NCI-H2107 (cell line): ENCODE measurements at places on chromosomes 4 and X.
A peak's percentile ranks its signal among the peaks of the same experiment; 100 is the strongest.

- DNase-seq = no peak
Observed at GRCh38 chr4:6892909-6893202, 16.8 kb upstream of the TBC1D14 start.

- no peak for DNase-seq
Observed at GRCh38 chrX:137695417-137695816, 129.5 kb downstream of the ZIC3 start.

DNA sequence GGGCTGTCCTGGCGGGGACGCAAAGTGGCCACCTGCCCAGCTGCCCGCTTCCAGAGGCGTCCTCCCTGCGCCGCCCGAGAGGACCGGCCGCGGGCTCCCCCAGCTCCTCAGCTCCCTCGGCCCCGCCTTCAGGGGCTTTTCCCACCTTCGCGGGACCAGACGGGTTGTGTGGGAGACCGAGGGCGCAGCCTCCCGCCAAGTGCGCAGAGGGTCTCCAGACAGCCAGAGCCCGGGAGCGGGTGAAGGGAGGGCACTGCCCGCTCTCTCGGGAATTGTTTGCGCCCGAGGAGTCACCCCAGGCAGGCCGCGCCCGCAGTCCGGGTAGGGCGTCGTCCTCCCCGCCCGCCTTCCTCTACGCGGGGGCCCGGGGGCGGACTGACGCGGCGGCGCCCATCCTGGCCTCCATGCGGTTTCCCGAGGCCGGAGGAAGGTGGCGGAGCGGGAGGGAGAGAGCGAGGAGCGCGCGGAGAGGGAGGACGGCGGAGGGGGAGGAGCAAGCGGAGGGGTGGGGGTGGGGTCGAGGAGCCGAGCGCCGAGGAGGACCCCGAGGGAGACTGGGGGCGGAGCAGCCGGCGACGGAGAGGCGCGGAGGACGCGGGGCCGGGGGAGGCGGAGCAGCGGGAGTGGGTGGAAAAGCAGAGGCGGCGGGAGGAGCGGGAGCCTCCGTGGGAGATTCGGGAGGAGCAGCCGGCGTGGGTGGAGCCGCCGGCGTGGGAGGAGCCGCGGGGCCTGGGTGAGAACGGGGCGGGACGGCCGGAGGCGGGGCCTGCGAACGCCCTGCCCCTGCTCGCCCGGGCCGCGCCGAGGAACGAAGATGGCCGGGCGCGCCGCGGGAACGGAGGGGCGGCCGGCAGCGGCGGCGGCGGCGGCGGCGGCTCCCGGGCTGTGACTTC, 47.5 kb downstream of the CLDN34 start:
- DNase-seq = peak; percentile 61

DNA sequence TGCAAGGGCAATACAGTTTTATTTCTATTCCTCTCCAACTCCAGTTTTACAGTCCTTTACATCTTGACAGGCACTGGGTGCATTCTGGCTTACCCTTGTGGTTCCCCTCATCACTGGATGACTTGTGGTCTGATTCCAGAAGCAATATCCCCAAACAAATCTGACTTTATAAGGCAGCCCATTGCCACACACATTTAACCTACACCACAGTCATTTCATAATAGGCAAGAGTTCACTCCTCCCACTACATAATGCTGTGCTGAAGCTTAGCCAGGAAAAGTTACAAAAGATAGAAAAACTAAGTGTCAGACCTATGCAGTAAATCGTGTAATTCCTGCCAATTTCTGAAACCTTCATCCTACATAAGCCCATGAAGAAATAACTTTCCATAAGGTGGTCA, 82.9 kb upstream of the MID1IP1 start:
- DNase-seq = no peak

DNA sequence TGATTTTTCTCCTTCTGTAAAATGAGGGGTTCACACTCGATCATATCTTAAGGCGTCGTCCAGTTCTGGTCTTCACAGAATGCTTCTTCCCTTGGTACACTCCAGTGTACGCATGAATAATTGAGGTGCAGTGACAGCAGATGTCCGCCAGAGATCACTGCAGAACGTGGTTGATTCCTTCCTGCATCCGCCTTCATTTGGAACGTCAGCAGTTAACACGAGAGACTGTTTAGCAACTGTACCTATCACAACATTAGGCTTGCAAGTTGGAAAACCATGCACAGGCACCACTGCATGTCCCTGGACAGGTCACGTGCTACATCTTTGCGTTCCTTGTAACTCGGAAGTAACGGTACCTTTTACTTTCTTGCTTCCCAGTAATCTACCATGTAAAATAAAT, 66.0 kb upstream of the GEMIN8 start:
- no peak for DNase-seq

DNA sequence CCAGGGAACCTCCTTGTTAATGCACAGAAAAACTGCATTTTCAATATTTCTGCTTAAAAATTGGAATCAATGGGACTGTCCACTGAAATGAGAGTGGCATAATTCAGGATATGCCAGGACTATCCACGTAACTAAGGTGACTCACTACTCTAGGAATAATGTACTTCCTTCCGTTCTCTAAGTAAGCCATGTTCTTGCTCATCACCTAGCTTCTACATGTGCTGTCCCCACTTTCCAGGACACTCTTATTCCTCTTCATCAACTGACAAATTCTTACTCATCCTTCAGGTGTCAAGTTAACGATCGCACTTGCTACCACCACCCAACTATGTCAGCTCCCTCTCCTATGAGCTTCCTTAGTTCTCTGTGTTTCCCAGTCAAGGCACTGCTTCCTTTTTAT, 342.8 kb upstream of the F9 start:
- no peak for DNase-seq

- DNase-seq = no peak
Observed at GRCh38 chr4:7089213-7089986, 21.5 kb upstream of the GRPEL1 start.

DNA sequence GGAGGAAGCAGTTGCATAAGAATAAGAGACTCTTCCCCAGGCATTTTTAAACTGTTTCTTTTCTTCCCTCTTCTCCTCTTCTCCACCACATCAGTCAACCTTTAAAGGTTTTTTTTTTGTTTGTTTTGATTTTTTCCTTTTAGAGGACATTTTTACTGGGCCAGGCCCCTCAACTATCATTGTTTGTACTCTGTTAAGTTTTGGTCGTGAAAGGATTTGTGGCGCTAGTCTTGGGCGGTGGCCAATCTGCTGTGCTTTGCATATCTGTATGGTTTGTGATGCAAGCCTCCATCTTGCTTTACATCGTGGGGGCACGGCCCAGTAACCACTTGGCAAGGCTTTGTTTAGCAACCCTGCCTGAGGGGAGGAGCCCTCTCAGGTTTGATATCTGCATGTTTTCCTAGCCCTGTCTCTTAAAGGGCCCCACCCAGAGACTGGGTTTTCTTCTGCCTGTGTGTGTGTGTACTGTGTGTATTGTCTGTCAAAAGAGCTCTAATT, 101.9 kb upstream of the SLITRK2 start:
- no peak for DNase-seq

- DNase-seq = no peak
Observed at GRCh38 chr4:24604558-24605214, 20.3 kb upstream of the DHX15 start.

- no peak for DNase-seq
Observed at GRCh38 chrX:101408532-101408841, 465 bp downstream of the HNRNPH2 start.

- no peak for DNase-seq
Observed at GRCh38 chr4:153120235-153120634, 84.0 kb upstream of the TRIM2 start.

GRCh38 chrX:152987801-152988200, 6.1 kb downstream of the PNMA5 start:
- no peak for DNase-seq

GRCh38 chrX:134969726-134970125, 21.1 kb upstream of the SMIM10 start:
- DNase-seq = no peak

GRCh38 chr4:121277194-121278105, 103.4 kb downstream of the QRFPR start:
- DNase-seq = no peak

DNA sequence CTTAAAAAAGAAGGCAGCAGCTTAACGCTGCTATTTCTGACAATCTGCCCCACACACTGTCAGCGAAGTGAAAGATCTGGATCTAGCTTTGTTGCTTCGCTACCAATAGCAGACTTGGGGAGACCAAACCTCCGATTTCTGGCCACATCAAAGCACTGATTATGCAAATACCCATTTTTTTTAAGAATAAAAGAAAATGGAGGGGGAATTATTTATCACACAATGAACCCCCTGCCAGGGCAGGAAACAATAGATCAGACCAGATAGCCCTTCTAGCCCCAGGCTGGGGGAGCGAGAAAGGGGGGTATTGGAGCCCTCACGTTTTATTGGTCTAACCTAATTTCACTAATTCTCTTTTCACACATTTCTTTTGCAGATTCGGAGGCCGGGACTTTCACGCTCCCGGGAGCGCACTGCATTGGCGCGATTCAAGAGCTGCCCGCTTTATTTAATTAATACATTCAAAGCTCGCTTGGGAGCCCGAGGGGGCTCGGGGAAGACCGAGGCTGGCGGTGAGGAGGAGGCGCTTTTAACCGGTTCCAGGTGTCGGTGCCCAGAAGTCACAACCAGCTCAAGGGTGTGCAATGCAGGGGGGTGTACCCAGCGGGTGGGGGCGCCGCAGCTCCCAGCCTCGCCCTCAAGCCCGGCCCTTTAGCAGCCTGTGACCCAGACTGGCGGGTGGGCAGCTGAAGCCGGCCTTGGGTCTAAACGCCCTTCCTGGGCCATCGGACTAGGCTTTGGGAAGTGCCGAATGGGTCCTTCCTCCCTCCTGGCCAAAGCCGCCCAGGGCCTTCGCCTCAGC, 5.5 kb downstream of the NEUROG2 start:
- DNase-seq = no peak

- no peak for DNase-seq
Observed at GRCh38 chr4:134934036-134934808, 732.6 kb upstream of the PABPC4L start.

- DNase-seq = no peak
Observed at GRCh38 chr4:40788331-40788730, 38.6 kb downstream of the NSUN7 start.

DNA sequence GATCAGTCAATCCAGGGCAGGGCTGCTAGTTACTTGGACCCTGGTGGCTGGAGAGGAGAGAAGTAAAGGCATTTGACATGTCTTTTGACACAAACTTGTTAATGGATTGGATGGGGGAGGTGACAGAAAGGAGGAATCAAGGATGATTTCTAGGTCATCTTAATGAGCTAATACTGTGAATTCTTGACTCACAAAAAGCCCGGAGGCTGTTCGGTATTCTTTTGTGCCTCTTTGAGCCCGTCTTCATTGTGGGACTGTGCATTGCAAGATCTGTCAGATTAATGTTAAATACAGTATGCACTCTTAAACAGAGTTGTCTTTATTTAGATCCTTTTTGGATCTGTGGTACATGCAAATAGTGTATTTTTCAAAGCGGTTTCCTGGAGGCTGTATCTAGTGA, 25.1 kb downstream of the POLA1 start:
- no peak for DNase-seq

DNA sequence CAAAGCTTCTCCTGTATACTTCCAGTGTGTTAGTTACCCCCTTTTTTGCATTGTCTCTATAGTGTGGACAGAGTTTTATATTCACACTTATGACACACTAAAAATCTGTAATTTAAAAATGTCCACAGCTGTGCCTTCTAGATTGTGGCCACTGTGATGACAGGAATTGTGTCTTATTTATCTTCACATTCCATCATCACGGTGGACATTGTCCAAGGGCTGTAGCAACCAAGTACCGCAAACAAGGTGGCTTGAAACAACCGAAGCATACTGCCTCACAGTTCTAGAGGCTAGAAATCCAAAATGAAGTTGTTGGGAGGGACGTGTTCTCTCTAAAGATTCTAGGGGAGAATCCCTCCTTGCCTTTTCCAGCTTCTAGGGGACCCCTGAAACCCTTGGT, 32.3 kb downstream of the CHRNA9 start:
- no peak for DNase-seq

- DNase-seq = no peak
Observed at GRCh38 chrX:44570522-44570921, 27.9 kb upstream of the FUNDC1 start.

DNA sequence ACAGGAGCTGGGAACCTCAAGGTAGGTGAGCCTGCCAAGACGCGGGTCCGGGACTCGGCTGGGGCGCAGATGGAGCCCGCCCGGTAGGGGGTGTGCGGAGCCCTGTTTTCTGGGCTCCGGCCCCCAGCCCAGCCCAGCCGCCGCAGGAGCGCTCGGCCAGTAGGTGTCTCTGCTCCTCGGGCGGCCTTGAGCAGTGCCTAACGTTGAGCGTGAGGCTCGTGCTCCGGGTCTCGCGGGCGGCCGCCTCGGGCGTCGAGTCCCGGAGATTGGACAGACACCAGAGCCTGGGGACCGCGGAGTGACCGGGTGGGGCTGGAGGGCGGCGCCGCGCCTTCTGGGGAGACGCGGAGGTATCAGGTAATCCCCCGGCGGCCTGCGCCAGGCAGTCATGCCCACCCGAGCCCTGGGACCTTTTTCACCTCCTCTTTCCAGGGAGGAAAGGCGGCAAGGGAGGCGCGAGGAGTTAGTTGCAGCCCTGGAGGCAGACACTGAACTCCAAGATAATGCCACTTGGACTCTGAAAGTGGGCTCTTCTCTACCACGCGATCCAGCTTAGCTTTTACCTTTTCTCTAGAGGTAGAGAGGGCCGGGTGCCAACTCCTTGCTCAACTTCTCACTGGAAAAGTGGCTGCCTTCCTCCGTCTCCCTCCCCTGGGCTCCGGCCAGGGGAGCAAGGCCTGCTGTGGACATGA, 14.5 kb upstream of the FGG start:
- DNase-seq = no peak

GRCh38 chrX:109843963-109844751, 111.1 kb upstream of the ACSL4 start:
- DNase-seq = no peak

DNA sequence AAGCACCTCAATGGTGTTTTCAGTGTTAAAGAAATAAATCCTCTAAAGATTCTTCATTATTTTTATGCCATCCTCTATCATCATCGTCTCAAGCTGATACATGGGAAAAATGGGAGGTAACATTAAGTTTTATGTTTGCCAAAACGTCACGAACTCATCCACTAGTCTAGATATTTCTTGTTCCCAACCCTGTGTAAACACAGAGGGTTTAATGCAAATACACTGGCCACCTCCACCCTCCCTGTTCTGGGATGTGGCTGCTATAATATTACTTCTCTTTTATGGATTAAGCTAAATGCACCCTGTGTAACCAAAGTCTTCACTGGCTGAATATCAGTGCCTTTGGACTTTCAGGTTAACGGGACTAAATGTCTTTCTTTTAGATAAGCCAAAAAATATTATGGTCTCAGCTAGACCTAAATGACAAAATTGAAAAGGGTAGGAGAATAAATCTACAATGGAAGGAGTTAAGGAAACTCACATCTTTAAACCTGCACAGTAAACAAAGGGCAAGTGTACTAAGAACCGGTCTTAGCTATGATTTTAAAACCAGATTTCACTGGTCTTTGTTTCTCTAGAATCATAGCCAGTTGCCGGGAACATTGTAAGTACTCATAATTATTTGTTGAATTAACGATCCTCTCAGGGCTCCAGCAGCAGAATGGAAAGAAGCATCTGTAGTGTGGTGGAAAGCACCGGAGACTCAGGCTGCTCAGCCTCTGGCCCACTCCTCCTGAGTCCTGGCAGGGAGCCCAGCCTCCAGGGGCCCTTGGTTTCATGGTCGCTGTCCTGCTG, 103.5 kb upstream of the NOCT start:
- DNase-seq = peak; percentile 25

GRCh38 chr4:176549161-176549865, 229.5 kb downstream of the SPCS3 start:
- DNase-seq = no peak

- DNase-seq = no peak
Observed at GRCh38 chr4:5795580-5795979, 84.6 kb downstream of the EVC start.

GRCh38 chrX:108270739-108271396, 167.4 kb downstream of the COL4A6 start:
- no peak for DNase-seq

- DNase-seq = no peak
Observed at GRCh38 chr4:54391104-54391503, 162.0 kb downstream of the PDGFRA start.
